OCI-LY7 (cell line): ENCODE measurements at places on chromosomes 13 and 19. TPM values are rescaled to one million over a fixed set of nuclear protein-coding genes. Genes with fewer than 3 reads are reported as not detected.

The CEBPA gene
- 1.8 and 2.5 TPM in 2 replicates for total RNA-seq

The KIR2DL3 gene
- total RNA-seq: not detected in 2 replicates

The GAPDHS gene
- not detected in 2 replicates for total RNA-seq

The ZNF43 gene
- 55.6 and 66.1 TPM in 2 replicates for total RNA-seq

The GIPC3 gene
- total RNA-seq: not detected in 2 replicates

The KLF1 gene
- not detected in 2 replicates for total RNA-seq

The ZFR2 gene
- total RNA-seq: not detected in 2 replicates

The CADM4 gene
- not detected in 2 replicates for total RNA-seq

The MCF2L gene
- 12.8 and 16.4 TPM in 2 replicates for total RNA-seq

The RBM42 gene
- total RNA-seq: 105 and 115 TPM in 2 replicates

The ZNF584 gene
- 7.6 and 10.4 TPM in 2 replicates for total RNA-seq

The SPACA4 gene
- not detected in 2 replicates for total RNA-seq

The MIPEP gene
- total RNA-seq: 12.9 and 15.7 TPM in 2 replicates

The DCT gene
- not detected in 2 replicates for total RNA-seq

The SPINT2 gene
- 77.2 and 82.2 TPM in 2 replicates for total RNA-seq

The PSG2 gene
- total RNA-seq: not detected in 2 replicates

The TEX29 gene
- total RNA-seq: not detected in 2 replicates

The NDFIP2 gene
- 4.0 and 4.8 TPM in 2 replicates for total RNA-seq

The ZNF444 gene
- total RNA-seq: 21.8 and 25.3 TPM in 2 replicates

The FGF22 gene
- total RNA-seq: 0.48 and 0.53 TPM in 2 replicates

The IFNL1 gene
- total RNA-seq: not detected in 2 replicates
